ENCODE measurements at places on chromosomes 1 and 21. TPM values are rescaled to one million over a fixed set of nuclear protein-coding genes. Genes with fewer than 3 reads are reported as not detected.

- DNase-seq: no peak
Observed at GRCh38 chr1:220956501-220957232, 77.4 kb downstream of the HLX start.

Gene DDR2
- total RNA-seq: 0.41 TPM

Gene C4BPB
- not detected for total RNA-seq

DNA sequence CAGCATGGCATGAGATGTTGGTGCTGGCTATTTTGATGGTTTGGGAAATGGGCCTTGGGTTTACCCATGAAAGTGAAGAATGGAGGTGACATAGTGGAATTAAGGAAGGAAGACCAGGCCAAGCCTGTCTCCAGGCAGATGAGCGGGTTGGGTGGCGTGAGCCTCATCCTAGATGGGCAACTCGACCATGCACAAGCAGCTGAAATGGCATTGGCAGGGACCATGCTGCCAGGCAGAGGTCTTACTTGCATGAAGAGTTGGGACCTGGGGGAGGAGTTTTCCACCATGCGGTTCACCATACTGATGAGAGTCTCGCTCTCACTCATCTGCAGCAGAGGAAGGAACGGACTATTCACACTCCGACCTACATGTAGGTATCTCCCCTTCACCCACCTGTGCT lies 37.5 kb upstream of the GOLT1A start:
- DNase-seq: no peak

Gene SNAPIN
- total RNA-seq: 31.1 TPM

All from OCI-LY7 (cell line).